ENCODE measurements at places on chromosomes 4 and X. TPM values are rescaled to one million over a fixed set of nuclear protein-coding genes. Genes with fewer than 3 reads are reported as not detected.

DNA sequence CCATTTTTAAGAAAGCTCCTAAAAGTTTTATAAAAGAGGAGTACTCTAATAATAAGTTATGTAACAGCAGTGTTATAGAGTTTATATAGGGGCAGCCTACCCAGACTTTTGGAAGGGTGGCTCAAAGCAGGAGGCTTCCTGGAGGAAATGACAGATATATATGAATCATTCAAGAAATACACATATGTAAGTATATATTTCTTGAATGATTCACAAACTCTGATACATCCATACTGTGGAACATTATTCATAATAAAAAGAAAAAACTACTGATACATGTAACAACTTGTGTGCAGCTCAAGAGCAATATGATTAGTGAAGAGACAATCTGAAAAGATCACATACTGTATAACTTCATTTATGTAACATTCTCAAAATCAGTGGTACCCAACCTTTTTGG lies 166.2 kb downstream of the WDFY3 start:
- no peak for DNase-seq
- no peak overlapping the region for H3K27ac ChIP-seq
- no peaks in the 10 kb centered on the region for H3K4me1 ChIP-seq
- H3K36me3 ChIP-seq: no peaks in the 10 kb centered on the region
- H3K4me3 ChIP-seq: no peak overlapping the region

DNA sequence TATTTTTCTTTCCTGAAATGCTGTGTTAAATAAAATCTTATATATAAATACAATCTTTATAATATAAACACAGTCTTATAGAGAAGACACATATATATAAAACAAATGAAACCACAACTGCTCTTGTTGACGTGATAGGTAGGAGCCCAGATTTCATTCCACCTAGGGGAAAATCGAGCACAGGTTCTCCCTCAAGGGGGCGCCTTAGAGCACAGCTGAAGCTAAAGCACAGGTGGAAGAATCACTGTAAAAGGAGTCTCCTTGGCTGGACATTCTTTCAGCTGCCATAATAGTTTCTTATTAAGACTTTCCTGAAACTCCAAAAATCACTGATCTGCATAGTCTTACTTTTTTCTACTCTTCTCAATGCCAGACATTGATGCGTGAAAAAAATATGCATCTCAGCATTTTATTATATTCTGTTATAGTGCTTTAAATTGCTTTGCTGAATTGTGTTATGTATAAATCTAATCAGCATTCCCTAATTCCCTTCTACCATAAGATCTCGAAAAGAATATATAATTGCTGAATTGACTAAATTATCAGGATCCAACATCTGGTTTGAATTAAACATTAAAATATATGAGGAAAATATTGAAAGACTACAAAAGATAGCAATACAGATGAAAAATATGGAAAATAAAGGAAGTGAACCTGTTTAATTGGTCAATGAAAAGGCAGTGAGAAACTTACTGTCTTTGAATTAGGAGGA lies 25.5 kb upstream of the RXFP1 start:
- no peak overlapping the region for H3K27ac ChIP-seq
- no peaks in the 10 kb centered on the region for H3K36me3 ChIP-seq
- no peak overlapping the region for H3K4me3 ChIP-seq
- DNase-seq: no peak
- no peaks in the 10 kb centered on the region for H3K4me1 ChIP-seq

DNA sequence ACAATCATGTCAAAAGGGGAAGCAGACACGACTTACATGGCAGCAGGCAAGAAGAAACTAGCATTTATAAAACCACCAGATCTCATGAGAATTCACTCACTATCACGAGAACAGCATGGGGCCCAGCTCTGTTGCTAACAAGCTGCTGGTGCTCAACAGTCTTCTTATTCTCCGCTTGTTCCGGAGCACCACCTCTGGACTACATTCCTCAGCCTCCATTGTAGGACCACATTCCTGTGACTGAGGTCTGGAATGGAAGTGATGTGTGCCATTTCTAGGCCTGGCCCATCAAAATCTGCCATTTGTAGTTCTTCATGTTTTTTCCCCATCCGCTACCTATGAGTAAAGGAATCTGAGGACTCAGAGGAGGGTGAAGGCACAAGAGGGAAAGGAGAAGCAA lies 111.5 kb upstream of the PTCHD1 start:
- H3K36me3 ChIP-seq: no peaks in the 10 kb centered on the region
- H3K4me3 ChIP-seq: no peak overlapping the region
- no peaks in the 10 kb centered on the region for H3K27me3 ChIP-seq
- no peak overlapping the region for H3K27ac ChIP-seq
- DNase-seq: no peak

Gene DCAF12L2
- not detected for total RNA-seq

GRCh38 chrX:49230500-49231232 lies 2.5 kb downstream of the CACNA1F start:
- no peak for DNase-seq
- no peaks in the 10 kb centered on the region for H3K4me1 ChIP-seq
- peak overlapping the region; percentile 47 for H3K4me3 ChIP-seq

GRCh38 chr4:33739884-33740632 lies 2504.3 kb downstream of the ARAP2 start:
- no peaks in the 10 kb centered on the region for H3K36me3 ChIP-seq
- DNase-seq: no peak
- no peak overlapping the region for H3K27ac ChIP-seq
- H3K4me1 ChIP-seq: no peaks in the 10 kb centered on the region

GRCh38 chr4:71254451-71255012 lies 84.3 kb upstream of the SLC4A4 start:
- no peak overlapping the region for H3K27ac ChIP-seq
- no peaks in the 10 kb centered on the region for H3K4me1 ChIP-seq
- no peaks in the 10 kb centered on the region for H3K36me3 ChIP-seq
- no peak for DNase-seq
- H3K4me3 ChIP-seq: no peak overlapping the region
- no peaks in the 10 kb centered on the region for H3K27me3 ChIP-seq

DNA sequence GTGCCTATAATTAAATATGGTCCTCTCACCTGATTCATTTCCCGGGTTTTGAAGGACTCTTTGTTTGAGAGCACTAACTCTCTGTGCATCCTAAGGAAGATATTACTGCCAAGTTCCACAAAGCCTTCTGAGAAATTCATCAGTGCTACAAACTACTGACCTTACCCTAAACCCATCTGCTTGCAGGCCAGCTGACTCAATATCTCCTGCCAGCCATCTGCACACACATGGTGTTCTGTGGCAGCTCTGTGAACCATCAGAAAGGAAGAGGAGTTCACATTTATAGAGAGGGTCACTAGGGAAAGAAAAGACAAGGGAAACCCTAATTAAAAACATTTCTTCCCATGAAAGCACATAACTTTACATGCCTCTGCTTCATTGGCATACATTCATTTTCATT lies 156.7 kb downstream of the ATP10D start:
- DNase-seq: no peak
- no peaks in the 10 kb centered on the region for H3K36me3 ChIP-seq
- no peak overlapping the region for H3K27ac ChIP-seq
- H3K4me3 ChIP-seq: no peak overlapping the region
- H3K27me3 ChIP-seq: no peaks in the 10 kb centered on the region

DNA sequence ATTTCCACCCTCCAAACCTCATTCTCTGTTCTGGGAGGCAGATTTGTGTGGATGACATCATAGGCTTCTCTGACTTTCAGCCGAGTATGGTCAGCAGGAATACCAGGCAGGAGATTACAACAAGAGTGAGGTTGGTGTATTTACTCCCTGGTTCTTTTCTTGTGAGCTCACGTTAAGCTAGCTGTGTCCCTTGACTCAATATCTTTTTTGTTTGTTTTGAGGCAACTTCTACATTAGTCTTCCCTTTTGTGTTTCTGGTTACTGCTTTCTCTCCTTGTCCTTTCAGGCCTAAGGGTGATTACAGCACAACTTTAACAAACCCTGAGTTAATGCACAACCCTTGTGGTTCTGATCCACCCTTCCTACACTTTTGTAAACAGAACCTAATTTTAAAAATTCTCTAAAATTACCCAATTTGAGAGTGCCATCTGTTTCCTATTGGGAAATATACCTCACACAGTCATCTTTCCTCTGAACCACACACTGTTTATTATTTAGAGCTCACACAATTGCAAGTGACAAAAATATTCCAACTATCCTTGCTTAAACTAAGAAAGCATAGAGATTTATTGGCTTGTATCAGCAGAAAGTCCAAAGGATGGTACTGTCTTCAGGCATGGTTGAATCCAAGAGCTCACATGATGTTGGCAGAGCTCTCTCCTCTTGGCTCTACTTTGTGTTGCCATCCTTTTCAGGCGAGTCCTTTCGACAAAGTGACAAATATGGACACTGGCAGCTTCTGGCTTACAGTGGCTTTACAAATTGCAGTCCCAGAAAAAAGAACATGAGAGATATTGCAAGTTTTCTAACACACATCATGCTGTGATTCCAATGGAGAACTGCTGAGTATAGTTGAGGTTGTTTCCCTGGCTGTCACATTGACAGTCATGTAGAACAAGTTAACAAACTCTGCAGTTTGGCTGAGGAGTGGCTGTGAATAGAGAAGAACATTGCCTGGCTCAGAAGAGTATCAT lies 150.5 kb upstream of the DDIT4L start:
- no peak overlapping the region for H3K27ac ChIP-seq
- H3K4me1 ChIP-seq: no peaks in the 10 kb centered on the region
- H3K4me3 ChIP-seq: no peak overlapping the region
- no peaks in the 10 kb centered on the region for H3K36me3 ChIP-seq
- no peak for DNase-seq
- H3K27me3 ChIP-seq: no peaks in the 10 kb centered on the region

DNA sequence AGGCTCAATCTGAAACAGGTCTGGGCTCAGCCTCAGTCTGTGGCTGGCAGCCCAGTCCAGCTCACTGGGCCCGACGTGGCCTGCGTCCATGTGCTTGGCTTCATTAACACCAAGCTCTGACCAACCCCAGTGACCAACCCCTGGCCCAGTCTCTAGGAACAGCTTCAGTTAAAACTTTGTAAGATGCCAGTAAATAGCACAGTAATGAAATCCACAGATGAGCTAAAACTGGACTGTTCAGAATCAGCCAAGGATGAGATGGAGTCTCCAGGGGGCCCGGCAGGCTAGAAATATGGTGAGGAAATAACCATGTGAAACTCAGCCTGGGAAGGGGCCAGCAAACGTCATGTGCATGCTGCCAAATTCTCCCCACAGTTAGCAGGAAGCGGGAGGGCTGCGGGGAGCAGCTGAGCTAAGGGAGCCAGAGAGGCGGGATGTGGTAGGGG lies 37.1 kb upstream of the XPNPEP2 start:
- DNase-seq: no peak
- H3K4me1 ChIP-seq: no peaks in the 10 kb centered on the region
- no peaks in the 10 kb centered on the region for H3K27me3 ChIP-seq
- H3K27ac ChIP-seq: no peak overlapping the region
- no peak overlapping the region for H3K4me3 ChIP-seq
- H3K36me3 ChIP-seq: no peaks in the 10 kb centered on the region

- H3K4me1 ChIP-seq: no peaks in the 10 kb centered on the region
- no peak overlapping the region for H3K27ac ChIP-seq
- no peak for DNase-seq
- H3K27me3 ChIP-seq: no peaks in the 10 kb centered on the region
- H3K36me3 ChIP-seq: no peaks in the 10 kb centered on the region
Measured at GRCh38 chrX:22313766-22314165, 41.1 kb downstream of the CBLL2 start.

DNA sequence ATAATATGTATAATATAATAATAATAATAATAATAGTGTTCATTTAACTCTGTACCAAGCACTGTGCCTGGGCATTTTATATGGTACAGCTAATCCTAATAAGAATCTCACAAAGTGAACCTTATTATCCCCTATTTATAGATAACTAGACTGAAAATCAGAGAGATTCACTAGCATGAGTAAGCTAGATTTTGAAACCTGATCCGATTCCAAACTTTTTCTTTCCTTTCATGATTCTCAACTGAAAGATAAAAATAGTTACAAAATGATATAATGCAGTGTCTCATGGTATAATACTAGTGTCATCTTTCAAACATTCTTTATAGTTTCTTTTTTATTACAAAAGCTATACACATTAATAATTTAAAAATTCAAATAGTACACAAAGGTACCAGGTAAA lies 55.9 kb upstream of the RNF128 start:
- no peak for DNase-seq
- H3K4me1 ChIP-seq: no peaks in the 10 kb centered on the region
- no peaks in the 10 kb centered on the region for H3K36me3 ChIP-seq
- no peak overlapping the region for H3K27ac ChIP-seq
- H3K4me3 ChIP-seq: no peak overlapping the region
- no peaks in the 10 kb centered on the region for H3K27me3 ChIP-seq

GRCh38 chr4:101238706-101239105 lies 108.6 kb downstream of the PPP3CA start:
- no peaks in the 10 kb centered on the region for H3K27me3 ChIP-seq
- H3K4me1 ChIP-seq: no peaks in the 10 kb centered on the region
- no peak overlapping the region for H3K4me3 ChIP-seq
- H3K27ac ChIP-seq: no peak overlapping the region
- DNase-seq: no peak

Gene TGIF2LX
- total RNA-seq: not detected

Gene ZNF718
- 5.3 TPM for total RNA-seq

Gene LAS1L
- 62.6 TPM for total RNA-seq

- DNase-seq: no peak
- H3K4me3 ChIP-seq: no peak overlapping the region
- H3K27ac ChIP-seq: no peak overlapping the region
Measured at GRCh38 chr4:147776716-147777115, 44.8 kb downstream of the ARHGAP10 start.

Gene F11
- total RNA-seq: not detected

DNA sequence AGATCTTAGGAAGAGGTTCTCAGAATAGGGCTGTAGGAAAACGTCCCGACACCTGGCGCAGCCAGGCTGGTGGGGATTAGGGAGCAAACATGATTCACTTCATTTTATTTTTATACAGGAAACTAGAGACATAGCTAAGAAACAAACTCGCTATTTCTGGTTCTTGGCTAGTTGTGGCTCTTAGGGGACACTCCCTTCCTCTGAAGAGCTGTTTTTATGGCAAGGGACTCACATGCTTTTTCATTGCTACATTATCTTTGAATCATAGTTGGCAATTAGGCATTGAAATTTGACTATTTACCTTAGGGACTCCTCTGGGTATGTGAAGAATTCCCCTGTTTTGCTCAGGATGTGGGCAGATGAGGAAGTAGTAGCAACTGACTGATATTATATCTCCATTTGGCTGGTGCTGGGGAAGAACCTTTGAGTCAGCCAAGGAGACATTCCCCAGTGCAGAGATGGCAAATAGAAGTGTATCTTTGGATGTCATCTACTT lies 174.5 kb downstream of the SMIM20 start:
- H3K4me1 ChIP-seq: peaks cover 30% of the 10 kb centered on the region
- H3K36me3 ChIP-seq: no peaks in the 10 kb centered on the region
- H3K27ac ChIP-seq: peak overlapping the region; percentile 29
- no peaks in the 10 kb centered on the region for H3K27me3 ChIP-seq
- peak; percentile 80 for DNase-seq

DNA sequence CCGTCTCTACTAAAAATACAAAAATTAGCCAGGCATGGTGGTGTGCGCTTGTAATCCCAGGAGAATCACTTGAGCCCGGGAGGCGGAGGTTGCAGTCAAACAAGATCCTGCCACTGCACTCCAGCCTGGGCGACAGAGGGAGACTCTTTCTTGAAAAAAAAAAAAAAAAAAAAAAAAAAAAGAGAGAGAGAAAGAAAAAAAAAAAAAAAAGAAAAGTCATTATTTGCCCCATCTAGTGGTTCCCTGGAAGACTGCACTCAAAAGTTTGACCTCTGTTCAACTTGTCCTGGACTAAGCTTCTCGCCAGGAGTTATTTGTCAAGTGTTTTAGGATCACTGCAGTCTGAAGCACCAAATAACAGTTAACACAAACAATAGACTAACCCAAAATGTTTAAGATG lies 45.3 kb upstream of the KCTD8 start:
- H3K4me1 ChIP-seq: no peaks in the 10 kb centered on the region
- H3K4me3 ChIP-seq: no peak overlapping the region

Gene TMEM175
- 21.8 TPM for total RNA-seq
